CD8-positive, alpha-beta memory T cell (primary cell): ENCODE measurements at places on chromosomes 5 and 9.

- no peak for DNase-seq
Observed at GRCh38 chr9:34982361-34982760, 7.2 kb upstream of the DNAJB5 start.

GRCh38 chr5:176497852-176498251 is 39.4 kb downstream of the RNF44 start:
- no peak for DNase-seq

DNA sequence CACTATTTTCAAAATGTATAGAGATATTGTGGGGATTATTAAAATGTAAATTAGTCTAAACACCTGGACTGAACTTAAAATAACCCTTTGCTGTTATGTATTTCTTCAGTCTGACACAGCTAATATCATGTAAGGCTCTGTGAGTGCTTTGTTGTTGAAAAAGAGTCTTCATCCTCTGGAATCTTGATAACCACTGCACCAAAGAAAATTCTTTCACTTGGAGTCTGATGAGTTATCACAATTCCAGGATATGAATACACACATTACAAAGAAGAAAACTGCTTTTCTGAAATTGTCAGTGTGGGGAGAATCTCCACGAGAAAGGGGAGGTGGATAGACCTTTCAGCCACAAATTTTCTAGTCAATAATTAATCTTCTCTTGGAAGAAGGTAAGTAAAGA is 42.3 kb upstream of the TARS1 start:
- DNase-seq, result no peak

DNA sequence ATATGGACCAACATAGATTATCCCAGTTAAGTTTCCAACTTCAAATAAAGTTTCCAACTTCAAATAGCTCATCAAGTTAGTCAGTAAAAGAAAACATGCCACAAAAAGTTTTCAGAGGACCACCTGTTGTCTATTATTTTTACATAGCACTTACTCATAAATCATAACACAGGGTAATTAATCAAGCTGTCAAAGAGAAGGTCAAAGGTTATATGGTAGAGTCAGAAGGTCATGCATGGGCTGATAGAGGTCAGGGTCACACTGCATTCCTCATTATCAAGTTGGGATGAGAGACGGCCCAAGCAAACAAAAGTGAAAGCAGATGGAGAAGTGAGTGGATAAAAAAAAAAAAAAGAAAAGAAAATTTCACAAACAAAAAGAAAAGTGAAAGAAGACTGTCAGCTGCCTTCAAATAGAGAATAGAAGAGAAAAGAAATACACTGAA is 145.5 kb upstream of the POU5F2 start:
- no peak for DNase-seq

DNA sequence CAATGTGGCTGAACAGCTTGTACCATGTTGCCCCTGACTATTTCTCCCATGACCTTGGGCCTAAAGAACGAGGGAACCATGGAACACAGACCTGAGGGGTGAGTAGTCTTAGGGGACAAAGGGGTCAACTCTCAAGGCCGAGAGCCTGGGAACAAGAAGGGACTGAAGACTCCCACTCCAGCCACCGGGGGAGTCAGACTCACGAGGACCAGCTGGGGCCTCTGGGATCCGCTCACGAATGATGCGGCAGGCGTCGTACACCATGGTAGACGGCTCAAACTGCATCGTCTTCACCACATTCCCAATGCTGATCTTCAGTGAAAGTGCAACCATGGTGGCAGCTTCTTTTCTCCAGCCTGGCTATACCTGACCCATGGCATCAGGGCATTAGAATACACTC is 6.6 kb downstream of the TLN1 start:
- no peak for DNase-seq

GRCh38 chr9:10774051-10774450 is 161.2 kb upstream of the PTPRD start:
- no peak for DNase-seq
